PC-3 (cell line): ENCODE measurements at places on chromosomes 2 and 18. TPM values are rescaled to one million over a fixed set of nuclear protein-coding genes. Genes with fewer than 3 reads are reported as not detected.
A peak's percentile ranks its signal among the peaks of the same experiment; 100 is the strongest.

GRCh38 chr2:171128461-171128860, 32.2 kb downstream of the TLK1 start:
- no peak for DNase-seq

DNA sequence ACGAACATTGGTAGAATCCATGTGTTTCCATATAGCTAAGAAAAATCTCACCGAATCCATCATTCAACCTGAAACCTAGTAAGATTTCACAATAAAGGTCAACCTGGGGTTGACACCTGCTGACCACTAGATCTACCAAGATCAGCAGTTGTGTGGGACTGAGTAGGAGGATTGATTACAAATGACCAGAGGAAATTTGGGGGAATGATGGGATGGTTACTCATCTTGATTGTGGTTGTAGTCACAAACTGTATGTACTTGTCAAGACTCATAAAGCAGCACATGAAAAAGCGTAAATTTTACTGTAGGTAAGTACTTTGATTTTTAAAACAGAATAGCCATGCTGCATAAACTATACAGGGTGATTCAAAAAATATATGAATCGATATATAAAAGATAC, 14.7 kb downstream of the DAPL1 start:
- peak; percentile 41 for DNase-seq

GRCh38 chr2:221402072-221402471, 170.0 kb downstream of the EPHA4 start:
- DNase-seq: no peak

GRCh38 chr2:104473546-104473945, 380.4 kb upstream of the POU3F3 start:
- no peak for DNase-seq

GRCh38 chr2:109335631-109336176, 206.7 kb downstream of the SH3RF3 start:
- peak; percentile 73 for DNase-seq

The CIB4 gene
- total RNA-seq: not detected in 2 replicates

The IL37 gene
- 1.6 and 2.6 TPM in 2 replicates for total RNA-seq

The RNU2-63P gene
- 122 TPM in 1 of 2 replicates, not detected in the other for total RNA-seq

The CKAP2L gene
- 16.0 and 20.7 TPM in 2 replicates for total RNA-seq
